ENCODE measurements at places on chromosomes 2 and 18.
A peak's percentile ranks its signal among the peaks of the same experiment; 100 is the strongest.

DNA sequence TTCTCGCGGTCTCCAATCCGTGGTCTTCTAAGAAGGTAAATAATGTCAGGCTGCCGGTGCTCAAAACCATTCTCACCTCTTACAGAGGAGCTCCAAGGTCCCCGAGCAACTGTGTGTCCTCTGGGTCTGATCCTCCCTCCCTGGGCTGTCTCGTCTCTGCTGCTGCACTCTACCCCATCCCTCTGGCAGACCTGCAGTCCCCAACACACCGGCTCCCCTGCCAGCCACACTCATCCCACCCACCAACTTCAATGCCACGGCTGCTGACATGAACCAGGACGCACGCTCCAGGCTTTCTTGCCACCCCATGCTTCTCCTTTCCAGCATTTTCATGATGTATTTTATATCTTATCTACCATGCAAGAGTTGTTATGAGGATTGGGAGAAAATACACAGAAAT lies 559.5 kb upstream of the SALL3 start:
- no peak for DNase-seq

- peak; percentile 50 for DNase-seq
Observed at GRCh38 chr2:199757233-199757870, 93.6 kb downstream of the FTCDNL1 start.

DNA sequence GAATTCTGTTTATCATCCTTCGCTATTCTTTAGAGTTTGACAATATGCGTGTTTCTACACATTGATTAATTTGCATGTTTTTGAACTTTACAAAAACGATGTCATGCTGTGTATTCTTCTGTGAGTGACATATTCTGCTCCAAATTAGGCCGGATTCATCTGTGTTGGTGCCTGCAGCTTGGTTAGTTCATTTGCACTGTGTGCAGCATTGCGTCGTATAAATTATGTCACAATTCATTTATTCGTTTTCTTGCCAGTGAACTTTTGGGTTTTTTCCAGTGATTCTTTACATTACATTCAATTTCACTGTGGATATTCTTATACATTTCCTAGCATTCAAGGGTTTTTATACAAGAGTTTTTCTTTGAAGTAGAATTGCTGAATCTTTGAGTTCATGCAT lies 118.3 kb downstream of the KCNF1 start:
- DNase-seq: no peak

- DNase-seq: no peak
Observed at GRCh38 chr18:26164571-26164970, 30.9 kb downstream of the PSMA8 start.

GRCh38 chr18:62526098-62527025 lies 3.5 kb downstream of the ZCCHC2 start:
- peak; percentile 82 for DNase-seq

DNA sequence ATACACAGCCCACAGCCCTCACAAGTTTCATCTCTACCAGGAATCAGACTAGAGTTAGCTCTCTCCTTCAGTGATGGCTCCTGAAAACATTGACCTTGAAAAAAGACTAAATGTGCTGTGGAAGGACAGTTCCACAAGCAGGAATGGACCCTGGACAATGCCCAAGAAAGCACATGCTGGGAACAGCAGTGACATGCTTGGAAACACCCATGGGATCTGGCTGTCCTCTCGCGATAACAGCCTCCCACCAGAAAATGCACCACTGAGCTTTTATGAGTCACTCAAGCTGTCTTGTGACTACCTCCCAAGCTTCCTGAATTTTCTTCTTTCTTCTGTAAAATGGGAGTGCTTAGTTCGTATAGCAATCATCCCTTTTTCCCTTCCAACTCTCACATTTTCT lies 269.2 kb downstream of the LRATD1 start:
- no peak for DNase-seq

- DNase-seq: no peak
Observed at GRCh38 chr18:45576931-45577330, 38.3 kb upstream of the SLC14A2 start.
